Glutamatergic neuron (in vitro differentiated cells): ENCODE measurements at places on chromosomes 7 and 10. TPM values are rescaled to one million over a fixed set of nuclear protein-coding genes. Genes with fewer than 3 reads are reported as not detected.

GPC2 gene
- 530 TPM for total RNA-seq

DNA sequence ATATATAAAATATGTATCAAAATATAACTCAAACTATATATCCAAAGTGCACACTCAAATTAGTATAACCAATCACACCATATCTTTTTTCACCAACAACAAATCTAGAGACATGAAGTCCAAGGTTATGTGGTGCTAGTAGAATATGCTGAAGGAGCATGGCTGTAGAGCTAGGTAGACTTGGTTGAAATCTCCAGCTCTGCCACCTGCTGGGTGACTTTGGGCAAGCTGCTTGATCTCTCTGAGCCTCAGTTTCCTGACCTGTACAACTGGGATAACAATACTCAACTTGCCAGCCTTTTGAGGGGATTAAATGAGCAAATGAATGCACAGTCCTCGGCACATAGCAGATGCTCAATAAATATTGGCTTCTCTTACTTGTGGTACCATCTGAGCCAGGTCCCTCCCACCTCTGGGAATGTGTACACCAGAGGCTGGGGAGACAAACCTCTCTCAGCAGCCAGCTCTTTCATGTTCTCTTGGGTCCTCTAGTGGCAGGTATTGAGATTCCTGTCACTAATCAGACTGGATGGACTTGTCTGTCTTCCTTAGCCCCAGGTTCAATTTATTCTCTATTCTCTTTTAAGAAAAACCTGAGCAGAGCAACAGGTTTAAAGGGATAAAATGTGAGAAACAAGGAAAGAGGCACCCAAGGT lies 94.3 kb upstream of the PDE1C start:
- no peak for DNase-seq

GRCh38 chr7:108014747-108015682 lies 12.1 kb upstream of the LAMB1 start:
- DNase-seq: no peak

GPR158 gene
- total RNA-seq: 2.6 TPM

- peak; percentile 59 for DNase-seq
Observed at GRCh38 chr7:25565949-25566348, 337.7 kb upstream of the NPVF start.

GRCh38 chr7:94205529-94205928 lies 189.2 kb upstream of the COL1A2 start:
- DNase-seq: no peak

DNA sequence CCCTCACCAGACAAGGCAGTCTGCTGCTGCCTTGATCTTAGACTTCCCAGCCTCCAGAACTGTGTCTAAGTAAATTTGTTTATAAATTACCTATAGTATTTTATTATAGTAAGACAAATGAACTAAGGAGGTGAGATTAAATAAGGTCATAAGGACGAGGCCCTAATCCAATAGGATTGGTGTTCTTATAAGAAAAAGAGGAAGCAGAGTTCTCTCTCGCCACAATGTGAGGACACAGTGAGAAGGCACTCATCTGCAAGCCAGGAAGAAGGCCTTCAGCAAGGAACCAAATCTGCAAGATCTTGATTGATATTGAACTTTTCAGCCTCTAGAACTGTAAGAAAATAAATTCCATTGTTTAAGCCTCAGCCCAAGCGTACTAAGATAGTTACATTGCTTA lies 6.1 kb upstream of the ZNF438 start:
- no peak for DNase-seq

DNA sequence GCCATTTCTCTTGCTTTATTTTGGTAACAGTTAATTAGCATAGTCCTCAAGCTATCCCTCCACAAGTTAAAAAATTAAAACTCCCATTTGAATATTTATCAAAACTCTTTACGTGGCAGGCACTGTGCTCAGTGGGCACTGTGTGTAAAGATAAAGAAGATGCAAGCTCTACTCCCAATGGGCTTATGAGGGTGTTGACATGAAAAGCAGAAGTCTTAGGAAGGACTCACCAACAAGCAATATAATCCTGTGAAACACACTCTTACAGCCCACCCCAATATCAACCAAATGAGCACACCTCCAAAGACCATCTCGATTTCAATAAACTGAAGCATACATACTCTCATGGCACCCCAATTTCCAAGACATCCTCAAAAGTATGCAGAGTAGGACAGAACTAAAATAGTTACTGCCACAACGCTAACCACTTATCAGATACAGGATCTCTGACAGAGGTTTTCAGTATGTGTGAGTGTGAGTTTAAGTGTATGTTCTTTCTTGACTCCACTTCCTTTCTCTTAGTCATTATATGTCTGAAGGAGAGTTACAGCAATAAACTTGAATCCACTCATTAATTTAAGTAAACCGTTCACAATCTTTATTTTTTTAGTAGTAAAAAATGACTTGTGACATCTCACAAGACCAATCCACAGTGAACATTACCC lies 120.0 kb downstream of the PDE1C start:
- DNase-seq: no peak

DNA sequence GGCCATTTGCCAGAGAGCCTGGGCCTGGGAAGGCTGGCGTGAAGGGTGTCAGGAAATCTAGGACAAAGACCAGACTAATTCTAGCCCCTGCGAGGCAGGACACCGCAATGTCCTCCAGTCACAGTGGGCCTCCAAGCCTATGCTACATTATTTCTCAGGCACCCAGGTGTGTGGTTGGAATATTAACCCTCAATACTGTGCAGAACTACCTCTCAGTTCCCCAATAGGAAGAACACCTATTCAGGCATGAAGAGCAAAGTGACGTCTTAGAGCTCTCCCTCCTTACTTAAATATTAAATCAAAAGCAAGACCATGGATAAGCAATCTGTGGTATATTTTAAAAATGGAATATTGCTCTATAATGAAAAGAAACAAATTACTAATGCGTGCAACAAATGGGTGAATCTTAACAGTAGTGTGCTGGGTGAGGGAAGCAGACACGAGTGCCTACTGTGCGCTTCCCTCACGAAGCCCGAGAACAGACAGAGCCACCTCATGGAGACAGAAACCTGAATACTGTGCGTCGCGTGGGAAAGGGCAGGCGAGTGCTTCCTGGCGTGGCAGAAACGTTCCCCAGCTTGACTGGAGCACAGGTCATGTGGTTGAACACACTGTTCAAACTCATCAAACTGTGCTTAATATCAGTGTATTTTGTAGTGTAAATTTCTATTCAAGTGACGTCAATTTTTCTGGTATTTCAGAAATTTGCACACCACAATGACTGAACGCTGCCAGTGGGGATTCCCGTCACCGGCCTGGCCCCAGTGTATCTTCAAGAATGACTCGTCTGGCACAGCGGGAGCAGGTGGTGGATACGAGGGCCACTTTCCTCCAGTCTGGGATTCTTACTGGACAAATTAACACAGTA lies 15.5 kb upstream of the PTPRN2 start:
- DNase-seq: no peak

GRCh38 chr7:31263338-31263737 lies 77.2 kb downstream of the NEUROD6 start:
- DNase-seq: no peak

A1CF gene
- total RNA-seq: not detected

DNA sequence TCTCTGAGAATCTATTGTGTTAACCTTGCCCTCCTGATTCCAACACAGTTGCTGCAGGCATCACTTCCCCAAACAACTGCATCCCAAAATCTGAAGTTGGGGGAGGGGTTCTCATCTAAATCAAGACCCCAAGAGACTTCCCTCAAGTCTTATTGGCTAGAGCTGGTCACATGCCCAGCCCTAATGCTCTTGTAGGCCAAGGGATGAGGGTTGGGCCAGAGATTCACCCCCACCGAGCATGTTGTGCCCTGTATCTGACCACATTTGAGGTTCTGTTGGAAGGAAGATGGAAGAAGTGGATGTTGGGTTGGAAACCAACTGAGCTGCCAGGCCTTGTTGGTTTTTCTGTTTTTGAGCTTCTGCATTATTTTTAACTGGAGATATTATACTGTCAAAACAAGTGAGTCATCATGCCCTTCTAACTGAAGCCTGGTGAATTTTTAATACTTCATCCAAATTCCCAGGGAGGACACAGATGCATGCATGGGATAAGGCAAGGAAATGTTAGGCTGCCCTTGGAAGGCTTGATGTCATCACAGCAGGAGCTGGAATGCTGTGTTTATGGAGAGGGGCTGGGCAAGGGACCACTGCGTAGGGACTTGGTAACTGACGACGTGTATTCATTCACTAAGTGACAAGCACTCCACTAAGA lies 68.6 kb upstream of the CACUL1 start:
- DNase-seq: no peak

DNA sequence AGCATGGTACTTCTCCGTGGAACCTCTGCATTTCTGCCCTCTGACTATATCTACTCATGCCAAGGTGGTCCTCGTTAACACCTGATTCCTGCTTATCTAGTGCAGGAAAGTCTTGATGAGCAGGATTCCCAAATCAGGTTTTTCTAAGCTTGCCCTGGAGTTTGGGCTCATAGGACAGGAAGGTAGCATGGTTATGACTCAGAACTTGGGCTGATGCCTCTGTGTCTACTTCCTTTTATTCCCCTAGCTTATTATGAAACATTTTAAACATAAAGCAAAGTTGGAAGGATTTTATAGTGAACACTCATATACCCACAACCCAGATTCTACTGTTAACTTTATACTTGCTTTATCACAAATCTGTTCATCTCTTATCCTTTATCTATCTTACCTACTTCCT lies 5.6 kb downstream of the SUFU start:
- DNase-seq: no peak

GRCh38 chr10:96298362-96298761 lies 5.9 kb upstream of the DNTT start:
- no peak for DNase-seq

DNA sequence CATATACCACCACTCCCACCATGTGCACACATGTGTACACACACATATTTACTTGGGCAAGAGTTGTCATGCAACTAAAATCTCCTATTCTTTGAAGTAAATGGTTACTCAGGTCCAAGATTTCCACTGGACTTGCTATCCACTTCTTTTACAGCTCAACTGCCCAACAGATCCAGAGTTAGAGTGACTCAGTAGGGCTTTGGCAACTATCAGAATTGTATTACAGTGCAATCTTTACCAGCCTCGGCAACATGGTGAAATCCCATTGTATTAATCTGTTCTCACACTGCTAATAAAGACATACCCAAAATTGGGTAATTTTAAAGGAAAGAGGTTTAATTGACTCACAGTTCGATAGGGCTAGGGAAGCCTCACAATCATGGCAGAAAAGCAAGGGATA lies 51.9 kb upstream of the ABLIM1 start:
- no peak for DNase-seq

- DNase-seq: no peak
Observed at GRCh38 chr7:69430384-69431021, 167.8 kb upstream of the AUTS2 start.

DNA sequence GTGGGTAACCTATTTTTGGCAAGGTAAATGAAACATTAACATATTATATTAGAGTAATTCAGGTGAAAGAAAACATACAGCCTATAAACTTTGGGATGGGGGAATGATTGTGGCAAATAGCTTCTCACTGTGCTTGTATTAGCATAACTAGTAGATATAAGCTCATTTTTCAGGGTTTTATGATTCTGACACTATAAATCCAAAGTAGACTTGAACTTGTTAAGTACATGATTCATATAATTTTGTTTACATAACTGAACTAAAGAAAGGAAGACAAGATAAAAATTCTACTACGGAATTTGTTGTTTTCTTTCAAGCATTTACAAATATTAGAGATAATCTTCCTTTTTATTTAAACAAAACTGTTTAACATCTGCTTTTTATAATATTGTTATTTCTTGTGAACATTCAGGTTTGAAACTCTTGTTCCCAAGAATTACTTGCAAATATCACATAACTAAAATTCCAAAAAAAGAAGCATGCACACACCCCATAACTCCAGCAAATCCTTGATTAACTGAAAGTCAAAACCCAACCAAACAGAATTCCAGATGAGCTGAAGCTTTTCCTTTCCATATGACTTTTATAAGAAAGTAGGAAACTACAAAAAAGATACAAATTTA lies 142.3 kb downstream of the JAZF1 start:
- DNase-seq: no peak

DNA sequence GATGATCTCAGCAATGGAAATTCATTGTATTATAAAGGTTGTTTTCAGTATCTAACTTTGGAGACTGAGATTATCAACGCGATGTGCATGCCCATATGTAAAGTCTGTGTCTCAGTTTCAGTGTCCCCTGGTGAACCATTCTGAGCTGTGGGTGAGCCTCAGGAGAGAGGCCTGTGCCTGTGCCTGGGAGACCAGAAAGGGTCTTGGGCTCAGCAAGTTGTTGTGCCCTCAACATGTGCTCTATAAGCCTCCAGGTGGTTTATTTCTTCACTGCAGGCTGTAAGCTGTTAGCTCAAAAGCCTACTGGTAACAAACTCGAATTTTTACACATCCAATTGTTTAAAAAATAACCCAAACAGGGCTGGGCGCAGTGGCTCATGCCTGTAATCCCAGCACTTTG lies 151.9 kb downstream of the PKD1L1 start:
- DNase-seq: no peak

- no peak for DNase-seq
Observed at GRCh38 chr7:116242178-116242577, 31.8 kb downstream of the TES start.

ADAMTS14 gene
- 29.8 TPM for total RNA-seq

GRCh38 chr10:86899132-86899531 lies 58.3 kb downstream of the MMRN2 start:
- peak; percentile 20 for DNase-seq

DNA sequence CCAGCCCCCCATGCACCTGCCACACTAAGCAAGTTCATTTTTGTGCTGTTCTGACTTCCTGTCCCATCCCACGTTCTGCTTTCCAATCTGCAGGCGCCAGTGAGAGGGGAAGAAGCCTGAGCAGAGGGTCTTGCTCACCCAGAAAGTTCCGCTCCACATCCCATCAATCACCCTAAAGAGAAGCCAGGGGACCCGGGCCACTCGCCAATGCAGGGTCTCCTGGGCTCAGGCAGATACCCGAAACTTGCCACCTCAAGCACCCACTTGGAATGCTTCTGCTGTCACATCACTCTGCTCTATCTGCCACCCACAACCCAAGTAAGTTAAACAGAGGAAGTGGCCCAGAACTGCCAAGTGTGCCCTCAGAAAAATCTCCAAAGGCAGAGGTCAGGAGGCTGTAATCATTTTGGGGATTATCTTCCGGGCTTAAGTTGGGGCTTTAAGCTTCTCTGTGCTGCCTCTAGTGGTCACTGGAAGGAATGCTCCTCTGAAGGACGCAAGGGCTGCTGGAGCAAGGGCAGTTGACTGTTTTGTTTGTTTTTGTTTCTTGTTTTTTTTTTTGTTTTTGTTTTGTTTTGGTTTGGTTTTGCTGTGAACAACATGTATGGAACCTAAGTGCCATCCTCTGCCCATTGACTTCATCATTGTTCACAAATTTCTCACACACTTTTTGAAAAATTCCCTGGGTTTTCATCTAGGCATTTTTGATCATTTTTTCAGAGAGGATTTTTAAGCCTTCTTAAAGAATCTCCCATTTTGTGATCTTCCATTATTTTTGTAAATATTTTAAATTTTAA lies 25.5 kb downstream of the PRR15 start:
- peak; percentile 51 for DNase-seq

GRCh38 chr10:127756264-127756663 lies 19.3 kb downstream of the FOXI2 start:
- no peak for DNase-seq
